ENCODE measurements at places on chromosomes 7 and 10.

- DNase-seq, result no peak
These were observed 17.7 kb downstream of the FRG2B start for GRCh38 chr10:133608855-133609254.

- DNase-seq, result no peak
These were observed 620.5 kb upstream of the GHITM start for GRCh38 chr10:83518779-83519178.

DNA sequence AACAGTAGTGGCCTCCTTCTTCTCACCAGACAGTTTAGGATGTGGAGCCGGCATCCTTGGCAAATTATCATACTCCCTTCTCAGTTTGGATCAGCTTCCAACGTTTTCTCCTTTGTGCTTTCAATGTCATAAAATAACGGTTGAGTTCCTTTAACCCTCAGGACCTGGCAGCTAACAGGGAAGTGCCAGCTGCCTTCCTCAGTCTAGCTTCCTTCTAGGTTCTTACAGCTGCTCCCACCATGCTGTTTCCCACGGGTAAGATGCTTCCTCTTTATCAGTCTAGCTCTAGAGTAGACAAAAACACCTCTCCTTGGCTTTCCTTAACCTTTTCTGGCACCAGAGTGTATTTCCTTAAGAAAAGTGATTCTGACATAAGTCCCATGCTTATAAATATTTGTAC is 33.2 kb downstream of the BLVRA start:
- no peak for DNase-seq

DNA sequence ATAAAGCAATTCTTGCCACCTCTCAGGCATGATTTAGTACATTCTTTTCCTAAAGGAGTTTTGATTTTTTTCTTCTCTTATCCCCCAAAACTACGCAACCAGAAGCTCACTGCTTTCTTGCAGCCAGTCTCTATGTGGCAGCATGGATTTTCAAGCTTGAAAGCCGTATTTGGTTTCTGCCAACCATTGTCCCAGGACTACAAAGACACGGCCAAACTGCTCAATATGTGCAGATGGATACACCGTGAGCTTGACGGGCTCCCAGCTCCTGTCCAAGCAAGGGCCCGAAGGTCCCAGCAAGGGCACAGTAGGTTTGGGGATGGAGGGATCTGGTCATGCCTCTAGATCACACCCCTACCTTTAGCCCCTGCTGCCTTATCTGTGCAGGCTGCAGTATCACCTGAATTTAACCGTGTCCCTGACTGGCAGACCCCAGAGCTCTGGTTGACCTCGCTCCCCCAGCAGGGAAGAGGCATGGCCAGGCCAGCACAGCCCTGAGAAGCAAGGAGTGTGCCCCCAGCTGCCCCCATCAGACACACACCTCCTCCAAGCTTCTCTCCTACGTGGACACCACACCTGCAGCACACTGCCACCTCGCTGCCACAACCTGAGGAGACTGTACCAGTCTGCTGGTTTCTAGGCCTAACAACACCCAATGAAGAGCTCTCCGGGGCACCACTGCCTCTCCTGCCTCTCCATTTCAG is 86.8 kb downstream of the COBL start:
- no peak for DNase-seq
